Fibroblast of skin of right biceps (primary cell): ENCODE measurements at places on chromosomes 7 and 10.

DNA sequence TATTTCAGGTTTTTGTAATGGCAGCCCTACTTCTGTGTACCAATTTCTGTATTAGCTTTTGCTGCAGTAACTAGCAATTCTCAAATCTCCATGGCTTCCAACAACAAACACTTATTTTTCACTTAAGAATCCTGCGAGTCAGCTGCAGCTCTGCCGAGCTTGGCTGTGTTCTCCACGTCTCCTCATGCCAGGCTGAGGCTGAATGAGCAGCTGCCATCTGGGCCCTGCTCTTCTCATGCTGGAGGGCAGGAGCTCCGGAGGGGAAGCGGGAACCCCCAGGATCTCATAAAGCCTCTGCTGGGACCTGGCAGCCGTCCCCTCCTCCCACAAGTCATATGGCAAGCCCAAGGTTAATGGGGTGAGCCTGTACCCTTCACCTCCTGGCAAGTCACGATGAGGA lies 591.1 kb downstream of the SDK1 start:
- DNase-seq = no peak

- peak; percentile 84 for DNase-seq
These were observed 453.2 kb upstream of the GALNT17 start for GRCh38 chr7:70678621-70679251.

DNA sequence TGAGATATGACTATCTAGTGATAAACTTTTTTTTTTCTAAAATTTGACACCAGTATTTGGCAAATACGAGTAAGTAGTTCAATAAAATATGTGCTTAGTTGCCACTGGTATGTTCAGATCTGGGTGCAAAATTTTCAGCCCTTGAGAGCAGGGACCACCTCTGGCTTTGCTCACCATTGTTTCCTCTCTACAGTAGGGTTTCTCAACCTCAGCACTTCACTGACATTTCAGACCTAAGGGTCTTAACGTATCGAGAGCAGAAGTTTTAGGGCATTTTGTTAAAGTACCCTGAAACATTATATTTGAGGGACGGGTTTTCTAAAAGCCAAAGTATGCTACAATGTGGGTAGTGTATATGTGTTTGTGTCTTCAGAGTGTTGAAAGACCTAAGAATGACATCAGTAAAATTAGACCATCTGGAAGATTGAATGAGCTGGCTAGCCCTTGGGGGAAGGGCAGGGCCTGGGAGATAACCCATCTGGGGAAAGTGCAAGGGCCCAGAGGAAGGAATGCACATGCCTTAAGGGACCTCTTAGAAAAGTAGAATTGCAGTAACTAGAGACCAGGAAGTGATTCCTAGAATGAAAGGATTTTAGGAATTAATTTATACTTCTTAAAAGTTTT lies 11.8 kb downstream of the BZW2 start:
- DNase-seq = peak; percentile 89

DNA sequence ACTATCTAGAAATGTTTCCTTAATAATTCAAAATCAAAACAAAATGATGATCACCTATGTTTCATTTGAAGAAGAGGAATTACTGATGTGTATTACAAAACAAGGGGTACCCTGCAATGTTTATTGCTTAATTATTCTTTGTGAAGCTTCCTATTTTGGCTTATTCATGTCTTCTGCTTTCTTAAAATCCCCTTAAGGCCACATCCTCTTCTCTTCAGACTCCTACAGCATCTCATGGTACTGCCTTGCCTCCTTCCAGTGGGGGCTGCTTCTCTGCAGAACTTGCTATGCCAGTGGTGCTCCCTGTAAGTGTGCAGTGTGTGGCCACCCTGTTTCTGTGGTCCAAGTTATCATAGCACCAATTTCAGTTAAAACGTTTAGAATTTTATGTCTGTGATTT lies 35.0 kb downstream of the CCDC146 start:
- no peak for DNase-seq

- no peak for DNase-seq
These were observed 9.4 kb upstream of the OPN4 start for GRCh38 chr10:86644794-86645445.
